T47D (cell line): ENCODE measurements at places on chromosomes 5 and 9.
A peak's percentile ranks its signal among the peaks of the same experiment; 100 is the strongest.

DNA sequence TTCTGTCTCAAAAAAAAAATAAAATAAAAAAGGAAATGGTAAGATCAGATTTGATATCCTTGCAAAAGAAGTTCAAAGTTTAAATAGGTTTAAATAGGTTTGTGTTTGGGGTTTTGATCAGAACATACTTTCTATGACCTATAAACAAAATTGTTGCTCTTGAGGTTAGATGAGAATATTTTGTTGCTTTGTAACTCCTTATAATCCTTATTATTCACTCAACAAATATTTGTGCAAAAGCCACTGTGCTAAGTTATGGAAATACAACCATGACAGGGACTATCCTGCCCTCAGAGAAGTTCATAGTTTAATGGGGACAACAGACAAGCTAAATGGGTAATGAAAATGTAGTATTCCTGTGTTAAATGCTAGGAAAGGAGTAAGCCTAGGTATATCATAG is 71.5 kb downstream of the INVS start:
- no peak for DNase-seq

GRCh38 chr5:80216753-80217596 is 38.9 kb downstream of the SERINC5 start:
- DNase-seq = peak; percentile 10

DNA sequence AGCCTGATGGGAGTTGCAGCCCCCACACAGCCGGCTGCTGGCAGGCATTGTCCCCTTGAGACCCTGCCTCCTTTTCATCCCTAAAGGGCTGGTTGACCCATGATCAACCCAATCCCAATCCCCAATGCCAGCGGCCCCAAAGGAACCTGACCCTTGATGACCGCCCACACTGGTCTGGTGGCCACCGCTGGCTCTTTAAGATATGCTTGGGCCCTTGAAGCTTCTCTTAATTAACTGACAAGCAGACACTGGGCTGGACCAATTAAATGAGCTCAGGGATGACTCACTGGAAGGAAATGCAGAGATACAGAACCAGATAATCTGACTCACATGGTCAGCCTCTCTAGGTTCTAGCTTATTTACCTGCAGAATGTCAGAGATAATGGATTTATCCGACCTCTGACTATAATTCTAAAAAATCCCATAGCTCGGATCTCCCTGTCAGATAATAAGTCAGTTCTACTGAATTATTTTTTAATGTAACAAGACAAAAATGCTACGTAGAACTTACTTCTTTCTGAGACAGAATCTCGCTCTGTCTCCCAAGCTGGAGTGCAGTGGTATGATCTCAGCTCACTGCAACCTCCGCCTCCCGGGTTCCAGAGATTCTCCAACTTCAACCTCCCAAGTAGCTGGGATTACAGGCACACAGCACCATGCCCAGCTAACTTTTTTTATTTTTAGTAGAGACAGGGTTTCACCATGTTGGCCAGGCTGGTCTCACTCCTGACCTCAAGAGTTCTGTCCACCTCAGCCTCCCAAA is 11.1 kb upstream of the MLANA start:
- DNase-seq = no peak

DNA sequence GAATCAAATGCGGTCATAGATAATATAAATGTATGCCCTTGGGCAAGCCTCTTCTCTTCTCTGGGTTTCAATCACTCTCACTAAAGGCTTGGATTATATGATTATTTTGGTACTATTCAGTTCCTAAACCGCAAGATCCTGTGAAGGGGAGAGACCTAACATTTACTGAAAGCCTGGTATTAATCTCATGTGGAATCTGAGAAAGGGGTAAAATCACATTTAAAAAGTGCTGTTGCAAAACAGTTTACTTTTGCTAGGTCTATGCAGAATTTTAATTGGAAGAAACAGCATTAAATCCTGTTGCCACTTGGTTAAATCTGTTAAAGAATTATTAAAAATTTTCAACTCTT is 50.7 kb downstream of the SLC44A1 start:
- DNase-seq = no peak

GRCh38 chr9:127570533-127571111 is 41.5 kb upstream of the STXBP1 start:
- no peak for DNase-seq

DNA sequence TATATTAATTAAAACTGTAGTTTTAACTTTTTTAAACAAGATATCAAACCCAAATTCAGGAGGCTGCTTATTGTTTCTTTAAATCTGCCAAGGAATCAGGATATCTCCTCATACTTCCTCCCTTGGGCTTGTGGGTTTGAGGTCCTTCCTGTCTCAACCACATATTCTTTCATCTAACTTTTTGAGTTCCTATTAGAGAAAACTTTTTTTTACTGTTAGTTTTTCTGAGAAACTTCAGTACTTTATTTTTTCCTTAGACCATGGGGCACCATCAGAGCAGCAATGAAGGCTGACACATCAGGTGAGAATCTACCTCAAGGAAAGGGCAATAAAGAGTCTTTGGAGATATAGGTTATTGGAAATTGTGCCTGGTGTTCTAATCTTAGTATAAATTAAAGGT is 56.7 kb downstream of the TSSK1B start:
- no peak for DNase-seq

- no peak for DNase-seq
Measured at GRCh38 chr5:110844251-110844650, 105.4 kb downstream of the SLC25A46 start.

- no peak for DNase-seq
Measured at GRCh38 chr5:68418201-68418600, 202.6 kb downstream of the PIK3R1 start.

DNA sequence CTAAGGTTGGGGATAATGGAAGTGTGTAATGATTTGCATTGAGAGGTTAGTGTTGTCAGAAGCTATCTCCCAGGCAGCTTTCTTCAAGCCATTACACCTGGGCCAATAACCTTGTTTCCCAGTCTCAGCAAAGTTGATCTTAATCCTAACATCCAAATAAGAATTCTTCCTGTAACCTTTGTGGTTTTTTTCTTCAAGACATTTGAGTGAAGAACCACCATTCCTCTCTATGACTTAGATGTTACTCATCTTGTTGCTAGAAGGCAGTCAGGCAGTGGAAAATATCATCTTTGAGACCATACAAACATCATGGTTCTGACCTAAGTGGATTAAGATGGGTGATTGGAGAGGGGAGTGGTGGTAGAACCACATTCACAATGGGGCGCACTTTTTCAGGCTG is 103.5 kb downstream of the NDUFAF2 start:
- no peak for DNase-seq

DNA sequence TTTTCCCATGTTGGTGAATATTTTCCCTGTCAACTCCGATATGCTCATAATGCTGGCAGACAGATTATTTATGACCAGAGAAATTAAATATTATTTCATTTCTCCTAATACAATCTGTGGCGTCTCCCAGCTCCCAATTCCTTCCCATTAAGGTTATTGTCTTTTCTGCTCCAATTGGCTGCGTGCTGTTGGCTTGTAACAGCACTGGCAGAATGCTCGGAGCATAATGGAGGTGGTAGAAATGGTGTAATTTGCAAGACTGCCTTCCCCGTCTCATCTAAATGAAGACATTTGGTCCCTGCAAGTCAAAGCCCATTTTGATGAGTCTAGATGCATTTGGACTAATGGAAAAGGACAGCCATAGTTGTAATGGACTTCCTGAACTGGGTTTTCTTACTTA is 601.7 kb downstream of the BRINP1 start:
- no peak for DNase-seq

GRCh38 chr5:142202282-142202681 is 93.7 kb downstream of the NDFIP1 start:
- no peak for DNase-seq

GRCh38 chr9:93319992-93320500 is 131.4 kb upstream of the FAM120A start:
- no peak for DNase-seq

GRCh38 chr5:57185313-57185712 is 11.5 kb downstream of the GPBP1 start:
- DNase-seq = no peak

DNA sequence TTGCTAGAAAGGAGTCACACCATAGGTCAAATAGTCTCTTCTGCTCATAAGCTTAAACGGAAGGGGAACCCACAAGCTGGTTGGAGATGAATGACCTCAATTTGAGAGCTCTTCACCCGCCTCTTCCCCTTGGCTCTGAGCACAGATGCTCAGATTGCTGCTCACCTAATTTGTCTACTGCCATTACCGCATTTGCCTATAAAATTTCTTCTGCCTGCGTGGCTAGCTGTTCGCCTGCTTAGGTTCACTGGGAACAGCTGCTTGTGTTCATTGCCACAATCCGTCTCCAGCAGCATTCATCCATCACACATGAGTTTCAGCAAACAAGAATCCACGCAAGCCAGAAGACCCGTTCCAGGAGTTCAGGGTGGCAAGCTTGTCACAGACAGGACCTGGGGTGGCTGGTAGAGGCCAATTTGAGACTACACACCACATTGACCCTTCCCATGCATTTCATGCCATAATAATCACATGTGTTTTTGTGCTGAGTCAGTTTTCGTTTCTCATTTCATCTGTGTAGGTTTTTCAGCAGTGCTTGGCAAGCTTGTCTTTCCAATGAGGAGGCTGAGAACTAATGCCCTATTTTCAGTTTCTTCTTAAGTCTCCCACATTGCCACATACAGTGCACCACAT is 50.2 kb upstream of the DNAH5 start:
- DNase-seq = no peak

DNA sequence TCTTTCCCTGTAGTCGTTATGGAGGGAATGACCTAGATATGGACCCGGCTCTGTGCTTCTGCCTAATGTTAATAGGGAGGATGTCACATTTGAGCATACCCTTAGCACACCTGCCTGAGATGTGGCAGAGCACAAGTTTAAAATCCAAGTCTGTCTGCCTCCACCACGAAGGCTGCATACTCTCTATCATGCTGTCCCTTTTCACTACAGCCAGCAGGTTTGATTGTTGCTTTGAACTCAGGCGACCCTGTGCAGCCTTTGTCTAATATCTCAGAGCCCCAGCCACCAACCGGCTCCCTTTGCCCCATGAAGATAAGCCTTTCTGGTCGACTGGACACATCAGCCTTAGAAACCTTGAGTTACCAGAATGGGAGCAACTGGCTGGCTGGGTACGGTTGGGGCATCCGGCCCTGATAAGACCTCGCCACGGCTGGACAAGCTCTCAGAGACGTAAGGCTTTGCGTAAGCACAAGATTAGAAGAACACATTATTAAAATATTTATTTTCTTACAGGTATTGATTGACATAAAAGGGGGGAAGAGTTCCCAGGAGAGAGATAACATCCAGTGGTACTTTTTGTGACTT is 222.0 kb upstream of the TRIM32 start:
- no peak for DNase-seq

DNA sequence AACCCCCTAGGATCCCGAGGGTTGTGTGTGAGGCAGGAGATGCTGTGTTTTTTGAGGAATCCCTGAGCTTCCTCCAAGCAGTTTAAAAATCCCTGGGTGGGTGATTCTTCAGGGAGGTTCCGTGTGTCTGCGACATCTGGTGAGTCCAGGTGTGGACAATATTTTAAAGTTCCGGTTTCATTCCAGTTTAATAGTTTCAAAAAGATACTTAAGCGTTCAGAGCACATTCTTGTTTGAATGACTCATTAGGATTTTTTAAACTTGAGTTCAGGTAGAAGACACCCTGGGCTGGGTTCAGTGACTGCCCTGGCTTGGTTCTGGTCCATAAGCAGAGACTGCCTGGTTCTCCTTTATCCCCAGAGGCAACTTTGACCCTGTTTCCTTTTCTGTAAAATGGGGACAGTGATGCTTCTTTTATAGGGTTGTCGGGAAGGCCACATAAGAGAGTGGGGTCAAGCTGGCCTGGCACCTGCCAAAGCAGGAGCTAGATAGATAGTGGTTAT is 119.2 kb downstream of the RGS3 start:
- DNase-seq = no peak

DNA sequence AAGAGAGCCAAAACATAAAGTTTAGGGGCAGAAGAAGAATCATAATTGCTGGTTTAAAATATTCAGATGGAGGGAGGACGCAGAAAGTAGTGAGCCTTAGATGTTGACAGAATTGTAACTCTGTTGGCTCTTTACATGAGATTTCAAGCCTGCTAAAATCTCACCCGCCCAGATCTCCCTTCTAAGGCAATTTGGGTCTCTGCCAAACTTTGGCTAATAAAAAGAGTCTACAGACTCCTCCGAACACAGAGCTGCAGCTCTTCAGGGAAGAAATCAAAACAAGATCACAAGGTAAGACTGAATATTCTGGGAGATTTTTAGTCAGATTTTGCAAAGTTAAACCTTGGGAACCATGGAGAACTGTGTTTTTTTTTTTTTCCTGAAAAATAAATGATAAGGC is at the start of gene IL33:
Gene IL33, plus strand, starts transcription at position 246 of the 400 bp plus-strand sequence. CDS start 25,888 bp downstream, outside the sequence.
- peak; percentile 13 for DNase-seq

GRCh38 chr5:119301906-119302305 is 53.9 kb upstream of the TNFAIP8 start:
- DNase-seq = no peak

DNA sequence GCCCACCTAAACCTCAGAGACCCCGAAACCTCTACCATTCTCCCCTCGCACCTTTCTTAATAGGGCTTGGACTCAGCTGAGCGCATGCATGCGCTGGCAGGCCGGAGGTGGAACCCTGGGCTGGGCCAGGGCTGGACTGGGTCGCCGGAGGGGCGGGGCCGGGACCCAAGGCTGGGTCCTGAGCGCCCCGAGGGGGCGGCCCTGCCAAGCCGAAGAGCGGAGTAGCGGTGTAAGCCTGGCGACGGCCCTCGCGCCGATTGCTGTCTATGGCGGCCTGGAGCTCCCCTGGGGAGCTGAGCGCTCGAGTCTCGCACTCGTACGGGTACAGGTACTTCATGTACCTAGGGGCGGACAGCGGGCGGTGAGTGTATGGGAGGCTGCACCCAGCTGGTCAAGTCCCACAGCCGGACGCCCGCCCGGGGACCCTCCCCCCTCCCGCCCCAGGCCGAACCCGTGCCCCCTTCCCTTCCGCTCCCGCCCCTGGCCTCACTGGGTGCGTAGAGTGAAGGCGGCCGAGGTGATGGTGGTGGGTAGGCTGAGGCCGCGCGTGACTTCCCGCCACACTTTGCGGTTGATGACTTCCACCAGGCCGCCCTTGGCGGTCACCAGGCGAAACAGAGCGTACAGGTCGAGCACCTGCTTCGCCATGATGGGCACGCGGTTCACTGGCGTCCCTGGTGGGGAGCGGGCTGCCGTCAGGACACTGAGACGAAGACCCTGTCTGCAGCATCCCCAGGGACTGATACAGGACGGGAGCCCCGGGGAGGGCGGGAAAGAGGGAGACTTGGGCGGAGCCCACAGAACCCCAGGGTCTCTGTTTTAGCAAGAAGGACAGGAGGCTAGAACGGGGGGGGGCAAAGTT is 3.3 kb upstream of the DCTN3 start:
- DNase-seq = no peak

DNA sequence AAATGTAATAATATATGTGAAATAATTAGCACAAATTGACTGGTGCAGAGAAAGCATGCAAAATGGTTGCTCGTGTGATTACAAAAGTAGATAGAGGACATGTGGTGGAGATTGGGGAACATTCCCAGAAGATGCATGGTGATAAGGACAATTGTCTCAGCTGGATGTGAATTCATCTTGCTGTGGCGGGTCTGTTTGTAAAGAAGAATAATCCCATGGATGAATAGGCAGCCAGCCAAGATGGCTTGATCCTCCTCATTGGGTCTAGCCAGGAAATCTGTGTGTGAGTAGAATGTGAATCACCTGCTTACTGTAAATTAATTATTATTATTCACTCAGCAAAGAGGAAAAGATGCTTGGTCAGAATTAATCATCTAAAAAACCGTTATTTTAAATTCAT is 12.6 kb upstream of the DPYSL3 start:
- DNase-seq = no peak
